Substantia nigra (tissue), 51 donors: ENCODE measurements at places on chromosomes 13 and 19.
A peak's percentile ranks its signal among the peaks of the same experiment; 100 is the strongest.

DNA sequence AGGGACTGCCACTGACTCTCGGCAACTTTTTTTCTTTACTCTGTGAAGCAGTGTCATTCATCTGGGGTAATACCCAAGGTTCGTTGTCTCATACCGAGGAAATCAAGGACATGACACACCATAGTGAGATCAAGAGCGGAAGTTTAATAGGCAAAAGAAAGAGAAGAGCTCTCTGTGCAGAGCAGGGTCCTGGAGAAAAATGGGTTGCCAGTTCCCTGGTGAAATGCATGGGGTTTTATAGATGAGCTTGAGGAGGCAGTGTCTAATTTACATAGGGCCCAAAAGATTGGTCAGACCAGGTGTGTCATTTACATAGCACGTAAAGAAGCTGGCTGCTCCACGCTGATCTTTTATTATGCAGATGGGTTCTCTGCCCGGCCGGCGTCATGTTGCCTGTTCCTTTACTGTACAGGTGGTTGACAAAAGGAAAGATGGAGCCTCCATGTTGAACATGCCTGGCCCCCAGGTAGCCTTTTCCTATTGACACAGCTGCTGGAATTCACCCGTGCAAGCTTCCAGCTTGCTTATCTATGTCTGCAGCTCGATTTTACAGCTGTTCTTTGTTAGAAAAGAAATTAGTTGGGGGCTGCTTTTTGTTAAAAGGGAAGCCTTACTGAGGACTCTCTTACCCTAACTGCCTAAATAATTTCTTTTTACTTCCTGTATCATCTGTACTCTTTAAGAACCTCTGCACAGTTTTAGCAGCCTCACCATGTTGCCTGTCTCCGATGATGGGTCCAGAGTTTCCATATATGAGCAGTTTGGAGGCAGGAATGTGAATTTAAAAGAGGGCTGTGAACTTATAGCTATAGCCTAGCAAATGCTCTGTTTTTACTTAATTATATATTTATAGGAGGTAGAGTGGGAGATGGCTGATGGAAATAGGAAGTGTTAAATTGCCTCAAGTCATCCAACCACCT, 98.0 kb upstream of the DIAPH3 start:
- no peak for DNase-seq

DNA sequence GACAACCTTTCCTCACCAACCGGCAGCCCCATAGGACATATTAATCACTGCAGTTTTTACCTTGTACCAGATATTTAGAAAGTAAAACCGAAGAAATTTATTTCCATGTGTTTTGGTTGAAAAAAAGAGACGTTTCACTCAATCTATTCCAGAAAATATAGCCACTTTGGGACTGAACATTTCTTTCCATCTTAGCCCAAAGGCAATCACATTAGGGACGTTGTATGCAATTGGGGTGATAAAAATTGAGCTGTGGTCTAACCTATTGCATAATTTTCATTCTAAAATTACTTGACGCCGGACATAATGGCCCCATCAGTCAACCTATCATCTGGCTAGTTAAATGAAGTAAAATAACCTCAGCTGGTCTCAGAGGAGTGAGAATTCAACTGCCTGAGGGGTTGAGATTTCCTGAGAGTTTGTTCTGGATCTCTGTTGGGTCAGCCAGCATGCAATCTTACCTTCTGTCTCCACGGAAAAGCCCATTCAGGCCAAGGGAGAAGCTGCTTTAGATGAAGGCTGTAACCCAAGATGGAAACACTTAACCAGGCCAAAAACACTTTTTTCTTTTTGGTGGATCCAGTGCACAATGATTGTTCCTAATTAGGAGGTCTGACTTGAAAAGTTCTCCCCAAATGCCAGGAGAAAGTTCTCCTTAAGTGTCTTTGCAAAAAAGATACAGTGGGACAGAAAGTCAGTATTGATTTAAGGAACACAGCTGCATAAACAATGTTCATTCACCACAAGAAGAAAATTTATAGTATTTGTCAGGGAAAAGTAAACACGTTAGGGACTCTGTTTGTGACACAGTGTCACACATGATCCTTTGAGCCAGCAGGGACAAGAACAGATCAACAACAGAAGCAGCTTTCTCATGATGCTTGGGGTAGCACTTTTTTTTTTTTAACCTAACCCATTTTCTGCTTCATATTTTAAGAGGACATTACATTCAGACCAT, 34.1 kb downstream of the DLEU7 start:
- DNase-seq: no peak

DNA sequence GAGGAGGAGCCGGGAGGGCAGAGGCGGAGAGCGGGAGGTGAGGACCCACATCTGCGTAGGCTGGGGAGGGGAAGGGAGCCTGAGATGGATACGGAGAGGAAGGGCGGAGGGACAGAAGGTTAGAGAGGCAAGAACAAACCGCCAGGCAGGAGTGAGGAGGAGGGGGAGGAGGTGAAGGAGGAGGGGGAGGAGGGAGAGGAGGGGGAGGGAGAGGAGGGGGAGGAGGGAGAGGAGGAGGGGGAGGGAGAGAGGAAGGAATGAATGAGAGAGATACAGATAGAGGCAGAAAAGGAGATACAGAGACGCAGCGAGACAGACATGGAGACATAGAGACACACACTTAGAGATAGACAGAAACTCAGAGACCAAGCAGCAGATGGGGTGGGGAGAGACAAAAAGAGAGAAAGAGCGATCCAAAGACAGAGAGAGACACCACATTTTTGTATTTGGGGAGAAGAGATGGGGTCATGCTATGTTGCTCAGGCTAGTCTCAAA, 782 bp upstream of the CA11 start:
- DNase-seq: no peak

DNA sequence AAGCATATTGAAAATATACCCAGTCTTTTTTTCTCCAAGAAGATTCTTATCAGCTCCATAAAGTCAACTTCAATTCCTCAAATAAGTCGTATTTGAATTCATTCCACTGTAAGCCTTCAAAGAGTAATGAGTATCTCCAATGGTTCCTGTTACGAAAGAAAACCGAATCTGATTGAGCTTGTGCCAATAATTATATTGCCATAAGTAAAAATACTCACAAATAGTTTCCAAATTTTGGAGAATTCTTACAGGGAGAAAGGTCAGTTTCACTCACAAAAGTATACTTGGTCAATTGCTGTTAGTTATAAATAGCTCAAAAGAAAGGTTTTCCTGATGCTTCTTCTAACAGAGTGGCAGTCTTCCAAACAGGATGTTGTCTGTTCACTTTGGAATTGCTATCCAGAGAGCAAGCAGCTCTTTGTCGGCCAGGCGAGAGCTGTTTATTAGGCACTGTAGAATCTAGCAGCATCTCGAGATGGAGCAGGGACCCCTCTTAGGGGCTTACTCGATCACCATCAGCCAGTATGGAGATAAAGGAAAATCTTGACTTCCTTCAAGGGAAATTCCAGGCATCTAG, 13.5 kb downstream of the ERICH4 start:
- no peak for DNase-seq

GRCh38 chr13:35621989-35622388, 145.5 kb upstream of the MAB21L1 start:
- no peak for DNase-seq

DNA sequence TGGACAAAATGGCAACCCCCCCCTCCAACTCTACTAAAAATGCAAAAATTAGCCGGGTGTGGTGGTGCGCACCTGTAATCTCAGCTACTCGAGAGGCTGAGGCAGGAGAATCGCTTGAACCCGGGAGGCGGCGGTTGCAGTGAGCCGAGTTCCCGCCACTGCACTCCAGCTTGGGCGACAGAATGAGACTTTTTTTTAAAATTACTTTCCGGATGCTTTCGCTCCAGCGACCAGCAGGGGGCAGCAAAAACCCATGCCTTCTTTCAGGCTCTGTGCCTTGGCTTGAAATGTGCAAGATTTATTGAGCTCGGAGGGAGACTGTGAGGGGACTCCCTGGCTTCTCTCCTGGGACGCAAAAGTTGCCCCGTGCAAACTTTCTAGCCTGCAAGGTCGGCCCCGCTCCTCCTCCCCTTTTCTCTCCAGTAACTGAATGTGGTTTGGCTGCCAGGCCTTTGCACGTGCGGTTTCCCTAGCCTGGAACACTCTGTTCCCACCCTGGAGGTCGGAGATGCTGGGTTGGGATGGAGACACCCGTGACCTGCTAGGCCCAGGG, 61.4 kb upstream of the NFIC start:
- DNase-seq: peak; percentile 41
